ENCODE measurements at places on chromosomes 6 and 20.

GRCh38 chr20:692044-692443 is 16.4 kb upstream of the SCRT2 start:
- no peak for DNase-seq

- no peak for DNase-seq
Measured at GRCh38 chr6:22499815-22500214, 69.6 kb upstream of the HDGFL1 start.

DNA sequence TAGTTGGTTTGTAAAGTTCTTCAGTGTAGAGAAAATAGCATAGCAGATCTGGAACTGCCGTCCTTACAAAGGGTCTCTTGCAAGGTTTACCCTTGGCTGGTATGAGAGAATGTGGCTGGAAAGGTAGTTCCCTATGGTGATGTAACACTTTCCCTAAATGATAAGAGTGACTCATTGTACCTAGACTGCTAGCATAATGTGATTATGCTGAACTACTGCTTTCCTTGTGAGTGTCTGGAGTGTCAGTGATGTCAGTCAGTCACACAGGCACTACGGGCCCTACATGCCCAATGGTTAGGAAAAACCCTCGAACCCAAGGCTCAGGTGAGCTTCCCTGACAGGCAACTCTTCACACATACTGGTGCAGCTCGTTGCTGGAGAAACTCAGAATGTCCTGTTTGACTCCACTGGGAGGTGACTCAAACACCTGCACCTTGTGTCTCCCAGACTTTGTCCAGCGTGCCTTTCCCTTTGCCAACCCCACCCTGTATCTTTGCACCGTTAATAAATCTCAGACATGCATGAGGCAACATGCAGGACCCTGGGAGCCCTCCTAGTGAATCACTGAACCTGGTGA is 28.4 kb upstream of the LY86 start:
- DNase-seq = no peak

DNA sequence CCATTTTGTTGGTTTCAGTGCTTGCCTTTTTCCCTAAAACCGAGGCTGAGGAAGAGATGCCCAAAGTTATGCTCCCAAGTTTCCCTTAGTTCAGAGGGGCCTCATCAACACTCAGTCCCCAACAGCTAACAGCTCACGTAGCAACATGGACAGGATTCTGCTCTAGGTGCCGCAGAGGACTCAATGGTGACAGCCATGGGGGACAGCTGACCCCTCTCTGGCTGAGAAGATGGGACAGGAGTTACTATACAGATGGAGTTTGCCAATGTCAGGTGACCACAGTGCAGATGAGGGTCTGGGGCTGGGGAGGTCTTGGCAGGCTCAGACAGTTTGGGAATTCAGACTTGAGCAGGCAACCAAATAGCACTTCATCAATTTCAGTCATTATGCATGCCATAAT is 67.3 kb downstream of the NPEPL1 start:
- no peak for DNase-seq

- peak; percentile 46 for DNase-seq
Measured at GRCh38 chr6:137044366-137045221, at the start of gene IL20RA. Gene IL20RA, minus strand, starts transcription at chr6:137044965. Its CDS starts 237 bp downstream, at chr6:137044728.

DNA sequence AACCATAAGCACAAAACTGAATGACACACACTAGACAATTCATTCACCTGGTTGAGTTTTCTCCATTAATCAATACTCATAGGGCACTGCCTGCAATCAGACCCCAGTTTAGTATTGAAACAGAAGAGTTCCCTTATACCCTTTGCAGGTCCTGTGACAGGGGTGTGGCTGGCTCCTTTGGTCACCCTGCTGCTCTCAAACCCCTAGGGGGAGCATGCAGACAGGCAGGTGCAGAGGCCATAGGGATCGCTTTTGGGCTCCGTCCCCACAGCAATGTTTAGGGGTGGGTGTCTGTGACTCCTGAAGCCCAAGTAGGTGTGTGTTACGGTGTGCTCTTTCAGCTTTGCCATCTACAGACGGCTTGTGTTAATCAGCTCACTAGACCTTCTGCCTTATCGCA is 210.4 kb downstream of the CENPW start:
- DNase-seq = no peak

DNA sequence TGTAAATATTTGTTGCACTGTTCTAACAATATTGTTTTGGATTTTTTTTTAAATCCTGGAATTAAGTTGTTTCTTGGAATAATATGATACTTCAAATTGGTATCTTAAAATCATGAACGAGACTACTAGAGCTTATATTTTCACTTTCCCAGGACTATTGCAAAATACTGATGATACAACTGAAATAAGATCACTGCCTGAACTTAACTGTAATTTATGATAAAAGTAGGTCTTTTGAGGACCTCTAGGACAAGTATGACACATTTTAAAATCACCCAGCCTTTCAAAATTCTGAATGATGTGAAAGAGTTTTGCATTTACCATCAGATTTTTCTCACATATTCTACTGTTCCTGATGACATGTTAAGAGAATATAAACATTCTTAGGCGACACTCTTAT is 8.6 kb upstream of the UBE2J1 start:
- no peak for DNase-seq

DNA sequence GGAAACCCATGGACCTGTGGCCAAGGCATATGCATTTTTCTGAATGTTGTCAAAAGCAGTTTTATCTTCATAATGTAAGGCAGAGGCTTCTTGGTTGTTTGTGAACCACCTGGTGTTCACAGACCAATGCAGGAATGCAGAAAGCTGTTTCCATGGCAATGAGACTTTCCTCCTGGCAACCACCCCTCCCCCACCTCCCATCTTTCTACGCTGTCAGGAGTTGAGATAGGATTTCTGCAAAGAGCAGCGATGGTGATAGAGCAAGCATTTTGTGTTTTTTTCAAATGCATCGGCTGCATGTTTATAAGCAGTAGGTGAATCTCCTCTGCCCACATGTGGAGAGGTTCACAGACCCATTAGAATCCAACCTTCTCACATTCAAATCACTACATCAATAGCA is 114.1 kb upstream of the SMLR1 start:
- no peak for DNase-seq

- DNase-seq = peak; percentile 68
Measured at GRCh38 chr6:33430991-33431879, 11.4 kb downstream of the SYNGAP1 start.

- DNase-seq = no peak
Measured at GRCh38 chr6:119447921-119448320, 98.4 kb upstream of the MAN1A1 start.

DNA sequence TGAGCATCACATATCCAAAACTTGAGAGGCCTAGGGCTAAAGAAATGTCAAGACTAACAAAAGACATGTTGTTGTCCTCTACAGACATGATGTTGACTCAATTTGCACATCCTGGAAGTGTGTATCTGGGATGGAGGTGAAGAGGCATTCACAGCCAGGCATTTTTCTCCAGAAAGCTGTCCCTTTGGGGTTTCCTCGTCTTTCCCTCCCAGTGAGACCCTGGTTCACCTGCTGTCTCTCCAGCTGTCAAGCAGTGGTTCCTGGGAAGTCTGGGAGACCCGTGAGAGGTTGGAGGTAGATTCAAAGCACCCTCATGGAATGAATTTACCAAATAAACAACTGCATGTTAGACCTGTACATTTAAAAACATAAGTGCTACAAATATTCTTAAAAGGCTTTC is 32.1 kb downstream of the BACH2 start:
- no peak for DNase-seq

DNA sequence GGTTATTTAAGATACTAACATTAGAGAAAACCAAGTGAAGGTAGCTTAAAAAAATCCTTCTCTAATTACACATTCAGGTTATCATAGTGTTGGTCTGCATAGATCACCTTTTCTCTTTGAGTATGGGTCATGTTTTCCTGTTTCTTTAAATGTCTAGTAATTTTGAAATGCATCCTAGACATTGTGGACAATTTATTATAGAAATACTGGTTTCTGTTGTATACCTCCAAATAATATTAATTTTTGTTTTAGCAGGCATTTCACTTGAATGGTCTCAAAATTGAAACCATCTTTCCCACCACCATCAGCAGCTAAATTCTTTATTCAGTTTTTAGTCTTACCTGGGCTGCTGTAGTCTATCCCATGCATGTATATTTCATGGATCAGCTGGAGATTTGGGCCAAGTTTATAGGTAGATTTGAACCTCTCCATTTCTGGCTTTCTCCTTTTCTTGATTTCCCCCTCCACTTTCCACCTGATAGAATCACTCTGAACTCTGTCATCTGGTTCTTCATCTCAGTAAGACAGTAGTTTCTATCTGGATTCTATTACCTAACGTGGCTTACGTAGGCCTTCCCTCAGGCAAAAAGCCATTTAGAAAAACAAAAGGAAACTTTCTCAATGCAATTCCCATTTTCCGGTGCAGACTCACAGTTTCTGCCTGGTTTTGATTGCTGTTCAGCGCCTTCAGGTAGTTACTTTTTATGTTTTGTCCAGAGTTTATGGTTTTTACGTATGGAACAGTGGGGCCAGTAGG is 52.3 kb downstream of the ZFAND3 start:
- DNase-seq = no peak

DNA sequence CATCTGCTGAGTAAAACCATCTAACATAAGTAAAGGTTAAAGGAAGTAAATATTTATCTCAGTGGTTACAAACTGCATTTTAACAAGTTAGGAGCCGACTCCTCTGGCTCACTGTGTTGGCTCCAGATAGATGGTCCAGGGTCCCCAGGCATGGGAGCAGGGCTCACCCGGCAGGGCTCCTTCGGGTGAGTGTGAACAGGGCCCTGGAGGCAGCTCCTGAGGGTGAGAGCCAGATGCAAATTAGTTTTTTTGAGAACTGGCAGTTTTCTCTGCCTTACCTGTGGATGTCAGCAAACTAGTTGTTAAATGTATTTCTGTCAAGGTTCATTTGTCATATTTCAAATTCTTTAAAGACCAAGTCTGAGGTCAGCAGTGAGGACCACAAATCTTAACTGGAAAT is 21.5 kb downstream of the TPBG start:
- DNase-seq = no peak

DNA sequence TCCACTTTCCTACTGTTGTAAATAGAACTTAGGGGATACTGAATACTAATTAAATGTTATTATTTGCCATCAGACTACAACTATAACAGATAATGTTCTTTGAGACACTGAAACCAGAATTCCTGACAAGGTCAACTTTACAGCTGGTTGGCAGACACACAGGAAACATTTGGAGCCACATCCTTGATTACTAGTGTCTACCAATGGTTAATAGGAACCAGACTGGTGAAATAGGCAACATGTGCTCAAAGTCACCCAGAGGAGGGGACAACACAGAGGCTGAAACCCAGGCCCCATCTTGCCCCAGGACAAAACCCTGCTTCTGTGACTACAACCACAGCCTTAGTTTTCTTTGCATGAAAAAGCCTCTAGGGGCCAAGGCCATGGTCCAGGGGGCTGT is 47.8 kb upstream of the NT5E start:
- DNase-seq = no peak

GRCh38 chr20:51034476-51034875 is 11.6 kb upstream of the KCNG1 start:
- no peak for DNase-seq

DNA sequence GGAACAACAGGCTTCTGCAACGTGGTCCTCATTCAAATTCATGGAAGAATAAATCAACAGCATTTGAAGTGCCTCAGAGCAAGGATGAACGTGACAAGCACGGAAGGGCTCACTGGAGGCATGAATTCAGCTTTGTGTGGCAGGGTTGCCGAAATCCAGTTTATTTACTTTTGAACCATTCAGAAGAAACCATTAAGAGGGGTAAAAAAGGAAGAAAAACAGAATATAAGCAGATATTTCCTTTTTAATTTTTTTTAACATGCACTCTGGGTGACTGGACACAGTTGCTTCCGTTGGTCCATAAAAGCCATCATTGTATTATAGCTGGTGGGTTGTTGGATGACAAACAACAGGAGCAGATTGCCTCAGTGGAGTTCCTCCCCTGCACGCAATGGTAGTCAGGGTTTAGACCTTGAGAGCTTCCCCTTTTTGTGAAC is 17.3 kb upstream of the SNRPB2 start:
- DNase-seq = no peak

- DNase-seq = no peak
Measured at GRCh38 chr6:24951811-24952299, 16.1 kb upstream of the RIPOR2 start.

DNA sequence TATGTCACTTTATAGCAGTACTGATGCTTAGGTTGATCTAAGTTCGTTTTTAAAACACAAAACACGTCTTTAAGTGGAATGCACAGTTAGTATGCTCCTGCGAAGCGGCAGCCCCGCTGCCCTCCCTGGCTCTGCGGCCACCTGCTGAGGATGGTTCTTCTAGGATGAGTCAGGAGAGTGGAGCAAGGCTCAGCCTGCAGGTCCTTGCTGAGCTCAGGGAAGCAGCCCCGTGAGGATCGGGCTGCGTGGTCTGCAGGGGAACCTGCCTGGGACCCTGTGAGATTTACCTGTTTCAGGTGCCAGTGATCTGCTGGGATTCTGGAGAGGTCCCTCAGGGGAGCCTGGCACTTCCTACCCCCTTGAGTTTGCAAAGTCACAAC is 57.5 kb downstream of the SYNJ2 start:
- DNase-seq = peak; percentile 30

DNA sequence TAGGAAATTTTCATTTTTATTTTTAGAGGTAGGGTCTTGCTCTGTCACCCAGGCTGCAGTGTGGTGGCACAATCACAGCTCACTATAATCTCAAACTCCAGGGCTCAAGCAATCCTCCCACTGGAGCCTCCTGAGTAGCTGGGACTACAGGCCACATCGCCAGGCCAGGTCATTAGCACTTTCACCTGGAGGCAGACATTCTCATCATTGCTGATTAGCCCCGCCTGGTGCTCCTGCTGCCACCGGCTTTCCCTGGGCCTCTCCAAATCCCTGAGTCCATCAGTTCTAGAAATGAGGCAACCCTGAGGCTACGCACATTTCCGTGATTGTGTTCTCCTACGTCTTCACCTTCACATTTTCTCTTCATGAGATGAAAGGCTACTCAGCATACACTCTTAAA is 607.7 kb upstream of the NRSN1 start:
- DNase-seq = no peak

- DNase-seq = no peak
Measured at GRCh38 chr6:52186480-52186879, 305 bp downstream of the IL17A start.

GRCh38 chr20:36777576-36777975 is 4.0 kb upstream of the DSN1 start:
- no peak for DNase-seq

- DNase-seq = no peak
Measured at GRCh38 chr20:43442282-43442880, 15.3 kb upstream of the SRSF6 start.

GRCh38 chr6:95143408-95144180 is 433.7 kb upstream of the MANEA start:
- DNase-seq = no peak

GRCh38 chr20:58251979-58252591 is 23.6 kb upstream of the ANKRD60 start:
- no peak for DNase-seq

DNA sequence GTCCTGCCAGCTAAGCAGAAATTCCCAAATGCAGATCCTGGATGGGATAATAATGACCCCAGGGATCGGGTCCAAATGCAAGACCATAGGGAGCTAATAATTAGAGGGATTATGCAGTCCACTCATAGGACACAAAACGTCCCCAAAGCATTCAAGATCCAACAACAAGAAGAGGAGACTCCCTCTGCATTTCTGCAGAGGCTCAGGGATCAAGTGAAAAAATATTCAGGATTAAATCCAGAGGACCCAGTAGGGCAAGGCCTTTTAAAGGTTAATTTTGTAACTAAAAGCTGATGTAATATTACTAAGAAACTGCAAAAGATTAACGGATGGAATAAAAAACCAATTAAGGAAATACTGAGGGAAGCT is 22.2 kb downstream of the HLA-A start:
- DNase-seq = no peak

GRCh38 chr6:133630651-133631050 is 258.3 kb upstream of the TCF21 start:
- no peak for DNase-seq
